ENCODE measurements at places on chromosomes 5 and 9. TPM values are rescaled to one million over a fixed set of nuclear protein-coding genes. Genes with fewer than 3 reads are reported as not detected.

Gene FBP2
- not detected for total RNA-seq

Gene GDNF
- not detected for total RNA-seq

Gene ARL10
- 6.3 TPM for total RNA-seq

Gene ASTN2
- total RNA-seq: 5.4 TPM

DNA sequence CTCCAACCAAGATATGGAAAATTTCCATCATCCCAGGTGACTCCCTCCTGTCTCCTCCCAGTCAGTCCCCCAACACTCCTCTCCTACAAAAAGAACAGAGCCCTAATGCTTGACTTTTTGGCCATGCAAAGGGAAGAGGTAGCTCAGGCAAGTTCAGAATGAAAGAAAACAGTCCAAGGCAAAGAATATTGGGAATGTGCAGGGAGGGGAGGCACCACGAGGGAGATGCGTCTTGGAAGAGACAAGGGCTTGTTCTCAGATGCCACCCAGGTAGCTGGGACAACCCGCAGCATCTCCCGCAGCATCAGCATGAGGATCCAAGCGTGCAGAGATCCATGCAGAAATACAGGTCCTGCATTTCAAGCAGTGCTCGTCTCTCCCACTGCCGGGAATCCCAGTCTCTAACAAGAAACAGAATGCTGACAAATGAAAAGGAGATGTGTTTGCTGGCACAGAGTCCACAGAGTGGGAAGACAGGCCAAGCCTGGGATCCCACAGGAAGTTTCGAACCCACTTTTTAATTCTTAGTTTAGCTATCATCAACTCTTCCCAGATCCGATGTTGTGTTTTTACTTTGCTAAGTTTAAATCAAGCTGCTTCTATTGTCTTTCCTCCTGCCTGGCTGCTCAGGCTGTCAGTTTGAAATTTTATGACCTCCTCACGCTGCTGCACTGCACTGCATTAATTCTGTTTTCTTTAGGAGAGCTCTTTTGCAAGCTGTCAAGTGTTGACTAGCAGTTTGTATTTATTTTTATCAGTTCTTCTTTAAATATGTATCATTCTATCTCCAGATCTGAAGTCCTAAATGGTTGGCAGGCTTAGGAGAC, 86.8 kb upstream of the OSMR start:
- no peak for DNase-seq
- no peaks in the 10 kb centered on the region for H3K4me1 ChIP-seq
- no peak overlapping the region for H3K27ac ChIP-seq
- H3K4me3 ChIP-seq: no peak overlapping the region
- no peaks in the 10 kb centered on the region for H3K36me3 ChIP-seq
- peaks cover 20% of the 10 kb centered on the region for H3K27me3 ChIP-seq

- H3K4me1 ChIP-seq: no peaks in the 10 kb centered on the region
- H3K27ac ChIP-seq: no peak overlapping the region
- no peaks in the 10 kb centered on the region for H3K36me3 ChIP-seq
- no peak for DNase-seq
Measured at GRCh38 chr9:88819476-88819875, 171.8 kb upstream of the S1PR3 start.

DNA sequence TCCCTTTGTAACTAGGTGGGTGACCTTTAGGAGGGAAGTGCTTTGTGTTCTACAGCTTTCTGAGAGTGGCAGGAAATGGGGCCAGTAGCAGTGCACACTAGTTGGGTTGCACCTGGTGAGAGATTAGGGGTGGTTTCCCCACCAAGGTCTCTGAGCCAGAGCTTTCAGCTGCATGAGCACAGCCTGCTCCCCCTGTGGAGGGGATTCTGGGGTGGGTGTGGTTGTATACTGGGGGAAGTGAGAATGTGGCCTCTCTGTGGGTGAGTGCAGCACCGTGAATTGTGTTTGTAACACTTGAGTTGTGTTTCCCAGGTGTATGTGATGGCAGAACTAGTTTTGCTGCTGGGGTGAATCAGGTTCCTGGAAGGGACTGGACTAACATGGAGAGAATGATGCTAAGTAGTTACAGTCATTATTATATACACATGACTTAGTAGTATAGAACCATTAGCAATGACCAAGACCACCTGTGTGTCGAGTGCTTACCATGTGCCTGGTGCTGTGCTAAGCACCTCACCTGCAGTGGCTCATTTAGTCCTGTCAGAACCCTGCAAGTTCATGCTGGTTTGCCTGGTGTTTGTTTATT, 11.8 kb upstream of the CXXC5 start:
- peaks cover 5% of the 10 kb centered on the region for H3K36me3 ChIP-seq
- peak; percentile 88 for DNase-seq
- H3K27ac ChIP-seq: peak overlapping the region; percentile 91
- no peaks in the 10 kb centered on the region for H3K27me3 ChIP-seq
- peaks cover 58% of the 10 kb centered on the region for H3K4me1 ChIP-seq

DNA sequence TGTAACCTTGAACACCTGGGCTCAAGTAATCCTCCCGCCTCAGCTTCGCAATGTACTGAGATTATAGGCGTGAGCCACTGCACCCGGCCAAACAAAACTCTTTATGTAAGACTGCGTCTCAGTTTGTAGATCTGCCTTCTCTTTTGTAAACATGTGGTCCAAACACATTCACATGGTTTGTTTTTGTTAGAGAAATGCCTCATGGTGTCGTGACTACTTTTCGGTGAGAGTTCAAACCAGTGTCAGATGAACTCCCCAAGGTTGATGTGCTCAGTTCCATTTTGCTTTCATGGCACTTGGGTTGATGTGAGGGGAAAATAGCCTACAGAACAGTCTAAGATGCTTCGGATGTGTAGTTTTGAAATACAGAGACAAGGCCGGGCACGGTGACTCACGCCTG, 231.6 kb downstream of the GOLPH3 start:
- H3K4me1 ChIP-seq: no peaks in the 10 kb centered on the region
- no peak overlapping the region for H3K27ac ChIP-seq
- no peak for DNase-seq
- peaks cover 6% of the 10 kb centered on the region for H3K27me3 ChIP-seq
- H3K36me3 ChIP-seq: no peaks in the 10 kb centered on the region

- peaks cover 15% of the 10 kb centered on the region for H3K36me3 ChIP-seq
- H3K27ac ChIP-seq: no peak within 1 kb of the TSS
- peak within 1 kb of the TSS; percentile 16 for H3K4me3 ChIP-seq
- DNase-seq: peak; percentile 45
- H3K27me3 ChIP-seq: peaks cover 52% of the 10 kb centered on the region
- peaks cover 5% of the 10 kb centered on the region for H3K4me1 ChIP-seq
Measured at GRCh38 chr5:178590141-178590923, at the start of gene COL23A1. Gene COL23A1, minus strand, starts transcription at chr5:178590393.

DNA sequence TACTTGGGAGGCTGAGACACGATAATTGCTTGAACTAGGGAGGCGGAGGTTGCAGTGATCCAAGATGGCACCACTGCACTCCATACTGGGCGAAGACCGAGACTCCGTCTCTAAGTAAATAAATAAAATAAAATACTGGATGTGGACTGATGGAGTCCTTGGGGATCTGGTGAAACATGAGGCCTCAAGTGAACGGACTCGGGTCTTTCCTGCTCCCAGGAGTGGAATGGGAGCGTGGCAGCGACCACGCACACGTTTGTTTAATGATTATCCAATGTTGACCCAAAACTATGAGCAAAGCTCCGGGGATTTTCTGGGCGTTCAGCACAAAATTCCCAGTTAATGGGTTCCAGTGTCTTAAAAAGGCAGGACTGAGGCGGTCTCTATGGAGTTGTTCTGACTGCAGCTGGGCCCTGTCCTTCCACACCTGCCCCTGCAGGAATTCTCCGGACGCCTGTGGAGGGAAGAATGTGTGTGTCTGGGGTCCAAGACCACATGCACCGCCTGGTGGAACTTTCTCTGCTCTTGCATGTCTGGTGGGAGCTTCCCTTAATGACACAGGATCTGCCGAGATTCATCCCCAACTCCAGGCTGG, 26.6 kb downstream of the NEK6 start:
- H3K4me1 ChIP-seq: peaks cover 31% of the 10 kb centered on the region
- no peak for DNase-seq
- no peak overlapping the region for H3K27ac ChIP-seq
- no peak overlapping the region for H3K4me3 ChIP-seq

- H3K27me3 ChIP-seq: no peaks in the 10 kb centered on the region
- H3K36me3 ChIP-seq: no peaks in the 10 kb centered on the region
- no peak overlapping the region for H3K27ac ChIP-seq
- no peak for DNase-seq
- no peak overlapping the region for H3K4me3 ChIP-seq
- H3K4me1 ChIP-seq: no peaks in the 10 kb centered on the region
Measured at GRCh38 chr5:99320436-99320835, 391.6 kb upstream of the CHD1 start.

- H3K27me3 ChIP-seq: peaks cover 8% of the 10 kb centered on the region
- H3K27ac ChIP-seq: no peak overlapping the region
- no peak overlapping the region for H3K4me3 ChIP-seq
- peak; percentile 68 for DNase-seq
- H3K36me3 ChIP-seq: no peaks in the 10 kb centered on the region
Measured at GRCh38 chr9:129726322-129727160, 26.3 kb downstream of the PTGES start.

DNA sequence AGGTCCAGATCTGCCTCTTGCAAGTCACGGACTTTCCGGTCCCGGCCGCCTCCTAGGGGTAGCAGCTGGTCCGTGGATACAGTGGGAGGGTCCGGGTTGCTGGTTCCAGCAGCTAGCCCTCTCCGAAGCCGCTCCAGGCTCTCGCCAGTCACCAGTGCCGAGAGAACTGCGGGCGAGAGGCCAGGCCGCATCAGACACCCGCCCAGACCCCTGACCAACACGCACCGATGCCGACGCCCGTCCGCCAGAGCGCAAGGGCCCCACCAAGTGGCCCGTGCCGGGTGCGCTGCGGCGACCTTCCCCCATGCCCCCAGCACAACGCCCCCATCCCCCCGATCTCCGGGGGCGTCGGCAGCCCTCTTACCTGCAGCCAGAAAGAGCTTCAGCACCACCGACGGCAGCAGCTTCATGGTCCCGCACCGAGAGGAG, 470 bp downstream of the HBEGF start:
- no peak for DNase-seq
- peak overlapping the region; percentile 80 for H3K4me3 ChIP-seq
- peaks cover 34% of the 10 kb centered on the region for H3K36me3 ChIP-seq
- peaks cover 62% of the 10 kb centered on the region for H3K4me1 ChIP-seq
- H3K27me3 ChIP-seq: peaks cover 12% of the 10 kb centered on the region
